ENCODE measurements at places on chromosomes 11 and 22.

DNA sequence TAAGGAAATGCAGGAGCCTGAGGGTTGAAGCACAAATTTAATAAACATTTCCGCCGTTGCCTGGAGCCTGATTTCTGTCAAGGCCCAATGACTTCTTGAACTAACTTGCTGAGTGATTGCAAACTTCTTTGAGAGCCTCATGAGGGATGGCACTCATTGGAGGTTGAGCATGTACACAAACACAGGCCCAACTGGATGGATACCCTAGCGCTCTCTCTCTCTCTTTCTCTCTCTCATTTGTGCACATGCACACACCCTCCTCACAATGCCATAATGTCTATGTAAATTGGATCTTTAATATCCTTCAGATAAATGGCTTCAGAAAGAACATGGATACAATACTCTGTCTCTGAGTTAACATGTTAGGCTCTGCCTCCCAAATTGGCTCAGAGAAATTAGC lies 597.7 kb upstream of the CADM1 start:
- DNase-seq: no peak

DNA sequence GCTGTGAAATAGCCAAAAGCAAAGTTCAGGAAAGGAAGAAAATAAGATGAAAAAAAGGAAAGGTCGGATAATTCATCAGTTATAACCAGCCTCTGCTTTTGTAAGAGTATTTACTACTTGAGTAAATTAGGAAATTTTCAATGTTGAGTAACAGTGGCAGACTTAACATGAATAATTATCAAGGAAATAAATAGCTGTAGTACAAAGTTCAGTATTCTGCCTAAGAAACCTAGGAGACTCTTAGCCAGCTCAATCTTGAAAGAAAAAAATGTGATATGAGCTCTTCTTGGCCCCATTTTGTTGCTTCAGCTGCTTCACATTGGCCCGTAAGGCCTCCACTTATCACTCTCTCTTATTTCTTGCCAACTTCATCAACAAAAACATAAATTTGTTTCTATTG lies 17.0 kb upstream of the DNAJB7 start:
- DNase-seq: no peak

DNA sequence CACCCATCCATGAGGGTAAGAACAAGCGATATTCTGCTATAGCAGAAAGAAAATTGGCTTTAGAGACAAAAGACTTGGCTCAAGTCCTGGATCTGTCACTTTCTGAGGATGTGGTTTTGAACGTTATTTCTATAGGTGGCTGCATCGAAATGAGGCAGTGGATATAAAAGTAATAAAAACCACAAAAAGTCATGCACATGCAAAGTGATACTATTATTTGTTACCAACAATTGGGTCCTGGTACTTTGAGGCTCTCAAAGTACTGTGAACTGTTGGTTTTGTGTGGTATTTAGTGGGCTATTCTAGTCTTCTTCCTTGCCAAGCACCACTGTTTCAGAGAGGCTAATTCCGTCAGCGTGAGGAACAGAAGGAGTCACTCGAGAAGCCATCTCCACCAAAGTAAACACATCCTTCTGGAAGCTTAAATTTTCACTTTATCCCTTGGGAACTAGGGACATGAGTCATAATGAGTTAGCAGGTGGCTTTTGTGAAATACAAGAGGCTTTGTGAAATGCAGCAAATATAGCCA lies 13.1 kb downstream of the UBASH3B start:
- no peak for DNase-seq

DNA sequence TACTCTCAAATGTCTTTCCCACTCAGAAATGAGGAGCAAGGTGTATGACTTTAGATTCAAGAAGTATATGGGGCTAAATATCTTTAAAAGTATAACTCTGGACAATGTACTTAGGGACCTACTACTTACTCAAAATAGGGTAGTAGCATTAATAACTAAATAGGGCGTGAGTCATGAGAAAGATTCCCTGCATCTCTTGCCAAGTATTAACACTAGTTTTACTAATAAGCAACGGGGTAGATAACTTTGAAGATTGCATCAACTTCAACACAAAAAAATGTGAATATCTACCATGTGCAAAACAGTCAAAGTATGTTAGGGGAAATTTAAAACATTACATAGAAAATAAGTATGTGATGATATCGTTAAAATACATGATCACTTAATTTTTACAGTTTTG lies 99.6 kb downstream of the PGR start:
- DNase-seq: no peak

DNA sequence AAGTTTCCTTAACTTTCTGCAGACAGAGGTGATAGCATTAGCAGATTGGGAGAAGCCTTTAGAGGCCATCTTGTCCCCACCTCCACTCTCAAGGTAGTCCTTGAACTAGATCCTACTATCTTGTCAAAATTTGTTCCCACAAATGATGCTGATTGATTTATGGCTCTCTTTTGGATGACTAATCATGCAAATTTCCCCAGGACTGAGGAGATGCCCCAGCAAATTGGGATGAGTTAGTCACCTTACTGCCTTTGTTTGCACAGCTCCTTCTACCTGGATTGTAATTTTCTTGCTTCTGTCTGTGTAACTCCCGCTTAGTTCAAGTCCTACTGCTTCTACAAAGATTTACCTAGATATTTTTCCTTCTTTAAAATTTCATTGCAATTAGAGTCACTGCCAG lies 391.4 kb upstream of the CADM1 start:
- no peak for DNase-seq

DNA sequence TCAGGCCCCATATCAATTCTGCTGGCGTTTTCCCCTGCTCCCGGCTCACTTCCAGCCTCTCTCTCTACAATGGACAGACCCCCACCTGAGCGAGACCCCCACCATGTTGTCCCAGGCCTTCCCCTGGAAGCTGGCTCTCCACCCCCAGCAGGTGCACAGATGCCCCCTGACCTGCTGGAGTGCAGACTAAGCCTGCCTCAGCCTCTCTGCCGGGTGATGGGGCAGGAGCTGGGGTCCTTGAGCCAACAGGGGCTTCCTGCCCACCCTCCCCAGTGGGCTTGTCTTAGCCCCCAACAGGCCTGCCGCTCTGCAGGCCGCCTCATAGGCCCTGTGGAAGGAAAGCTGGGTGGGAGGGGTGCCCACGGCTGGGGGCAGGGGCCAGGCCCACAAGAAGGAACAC lies 10.0 kb downstream of the ELFN2 start:
- DNase-seq: no peak

- DNase-seq: no peak
Measured at GRCh38 chr11:97461044-97461880, 1071.4 kb downstream of the JRKL start.

GRCh38 chr22:48096411-48096810 lies 1334.0 kb downstream of the TBC1D22A start:
- DNase-seq: no peak

DNA sequence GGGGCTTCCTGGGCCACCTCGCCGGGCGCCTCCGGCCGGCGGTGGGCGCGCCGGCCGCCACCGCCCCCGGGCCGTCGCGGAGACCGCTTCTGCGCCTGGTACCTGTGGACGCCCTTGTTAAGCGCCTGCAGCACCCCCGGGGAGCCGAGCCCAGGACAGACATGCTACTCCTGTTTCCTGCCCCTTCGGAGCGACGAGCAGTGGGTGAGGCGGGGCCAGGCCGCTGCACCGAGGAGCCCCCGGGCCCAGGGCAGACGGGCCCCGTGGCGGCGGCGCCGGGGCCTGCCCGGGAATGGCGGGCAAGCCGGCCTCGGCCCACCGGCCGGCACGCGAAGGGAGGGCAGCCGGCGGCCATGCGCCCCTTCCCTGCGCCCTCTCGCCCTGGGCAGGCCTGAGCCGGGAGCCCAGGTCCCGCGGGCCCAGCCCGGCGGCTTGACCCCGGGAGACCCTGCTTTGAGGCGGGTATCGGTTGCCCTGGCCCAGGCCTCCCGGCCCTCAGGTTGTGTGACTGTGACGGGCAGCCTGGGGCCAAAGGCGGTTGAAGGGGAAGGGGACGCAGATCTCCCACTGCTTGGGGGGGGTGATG lies 789 bp upstream of the KDM2A start:
- DNase-seq: peak; percentile 73

DNA sequence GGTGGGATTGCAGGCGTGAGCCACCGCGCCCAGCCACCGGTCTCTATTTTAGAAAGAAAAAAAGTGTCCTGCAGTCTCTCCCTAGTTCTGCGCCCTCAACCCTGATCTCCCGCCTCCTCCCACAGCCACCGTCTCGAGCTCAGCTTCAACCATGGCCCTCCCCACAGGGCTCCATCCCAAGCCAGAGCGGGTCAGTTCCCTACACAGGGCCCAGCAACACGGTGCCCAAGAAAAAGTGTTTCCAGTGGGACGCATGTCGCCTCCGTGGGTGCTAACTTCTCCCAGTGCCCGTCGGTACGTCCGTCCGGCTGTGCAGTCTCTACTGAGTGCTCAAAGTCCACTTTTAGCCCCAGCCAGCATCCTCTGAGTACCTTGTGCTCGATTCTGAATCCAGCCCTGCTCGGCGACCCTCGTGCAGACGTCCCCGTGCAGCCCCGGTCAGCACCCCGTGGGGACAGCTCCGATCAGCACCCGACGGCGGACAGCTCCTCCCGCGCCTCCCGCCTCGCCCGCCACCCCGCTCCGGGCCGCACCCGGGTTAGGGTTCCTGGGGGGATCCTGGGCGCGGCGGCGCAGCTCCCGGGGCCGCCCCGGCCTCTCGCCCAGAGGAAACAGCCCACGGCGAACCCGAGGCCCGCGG lies 657 bp upstream of the MAPK8IP2 start:
- DNase-seq: peak; percentile 78

- DNase-seq: no peak
Measured at GRCh38 chr22:42788466-42788865, 67.8 kb upstream of the A4GALT start.

GRCh38 chr22:28444659-28445058 lies 235.0 kb downstream of the TTC28 start:
- no peak for DNase-seq
